ENCODE measurements at places on chromosomes 1 and 21. TPM values are rescaled to one million over a fixed set of nuclear protein-coding genes. Genes with fewer than 3 reads are reported as not detected.
A peak's percentile ranks its signal among the peaks of the same experiment; 100 is the strongest.

The ADAMTSL4 gene
- 2.7 TPM for total RNA-seq

GRCh38 chr1:101260556-101261350 lies 23.9 kb downstream of the S1PR1 start:
- DNase-seq = no peak

DNA sequence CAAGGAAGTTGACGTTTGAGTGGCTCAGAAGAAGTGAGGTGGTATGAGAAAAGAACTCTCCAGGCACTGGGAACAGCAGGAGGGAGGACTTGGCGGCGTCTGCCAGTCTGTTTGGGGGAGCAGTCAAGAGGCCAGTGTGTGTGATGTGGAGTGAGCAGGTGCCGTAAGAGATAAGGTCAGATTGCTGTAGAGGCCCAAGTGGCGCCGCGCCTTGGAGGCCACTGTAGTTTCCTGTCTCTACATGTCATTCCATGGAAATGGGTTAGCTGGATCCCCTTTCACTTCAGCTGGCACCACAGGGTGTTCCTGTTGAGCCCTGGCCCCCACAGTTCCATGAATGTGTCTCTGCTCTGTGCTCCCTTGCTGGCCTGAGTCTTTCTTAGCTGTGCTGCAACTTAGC lies 35.5 kb upstream of the PTPRF start:
- DNase-seq = no peak

The MMP23B gene
- not detected for total RNA-seq

DNA sequence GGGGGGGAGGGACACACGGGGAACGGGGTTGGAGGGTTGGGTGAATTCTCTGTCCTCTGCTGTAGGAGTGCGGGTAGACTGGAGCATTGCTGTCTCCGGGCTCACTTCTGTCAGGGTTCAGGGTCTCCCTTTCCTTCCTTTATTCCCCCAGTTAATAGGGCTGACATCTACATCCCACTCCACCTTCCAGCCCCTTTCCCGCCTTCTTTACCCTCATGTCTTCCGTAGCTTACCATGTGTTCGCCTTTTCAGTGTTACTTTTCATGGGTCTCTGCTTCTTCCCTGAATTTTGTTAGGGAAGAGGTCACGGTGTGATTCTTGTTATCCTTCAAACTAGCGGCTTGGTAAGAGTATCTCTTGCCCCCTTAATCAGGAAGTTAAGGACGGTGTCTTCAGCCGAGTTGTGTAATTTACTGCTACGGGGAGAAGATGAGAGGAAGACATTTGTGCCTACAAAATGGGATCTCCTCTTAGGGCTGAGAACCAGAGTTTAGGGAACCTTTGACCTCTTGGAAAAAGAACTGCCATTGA lies 917 bp downstream of the RAP1A start:
- peak; percentile 15 for DNase-seq

The G0S2 gene
- total RNA-seq = 8.1 TPM

GRCh38 chr1:45739137-45739536 lies 11.3 kb downstream of the IPP start:
- DNase-seq = no peak

DNA sequence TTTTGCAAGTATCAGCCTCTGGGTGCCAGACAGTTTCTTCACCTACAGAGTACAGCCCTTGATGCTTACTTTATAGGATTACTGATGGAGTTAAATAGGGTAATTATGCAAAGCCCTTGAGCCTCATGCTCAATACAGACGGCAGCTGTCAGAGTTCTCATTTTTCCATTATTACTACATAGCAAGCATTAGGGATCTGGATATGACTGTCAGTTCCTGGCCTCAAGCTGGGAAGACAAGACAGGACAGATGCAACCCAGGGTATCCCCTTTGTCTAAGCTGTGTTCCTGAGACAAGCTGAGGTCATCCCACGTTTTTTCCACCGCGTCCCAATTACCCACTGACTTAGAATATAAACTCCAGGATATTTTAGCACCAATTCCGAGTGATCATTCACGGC lies 94.4 kb downstream of the SLC35F3 start:
- DNase-seq = no peak

The MTR gene
- total RNA-seq = 10.0 TPM

The COL24A1 gene
- not detected for total RNA-seq

The OR2L8 gene
- not detected for total RNA-seq

GRCh38 chr1:14067711-14068110 lies 367.7 kb downstream of the PRDM2 start:
- no peak for DNase-seq

GRCh38 chr1:155207806-155208540 lies at the start of gene THBS3:
TSS of gene THBS3 (minus strand) at chr1:155207897. CDS start at chr1:155207876, 21 bp downstream.
- DNase-seq = no peak

The OLFML3 gene
- total RNA-seq = not detected

The TACSTD2 gene
- not detected for total RNA-seq

The ADAMTS5 gene
- 0.35 TPM for total RNA-seq

DNA sequence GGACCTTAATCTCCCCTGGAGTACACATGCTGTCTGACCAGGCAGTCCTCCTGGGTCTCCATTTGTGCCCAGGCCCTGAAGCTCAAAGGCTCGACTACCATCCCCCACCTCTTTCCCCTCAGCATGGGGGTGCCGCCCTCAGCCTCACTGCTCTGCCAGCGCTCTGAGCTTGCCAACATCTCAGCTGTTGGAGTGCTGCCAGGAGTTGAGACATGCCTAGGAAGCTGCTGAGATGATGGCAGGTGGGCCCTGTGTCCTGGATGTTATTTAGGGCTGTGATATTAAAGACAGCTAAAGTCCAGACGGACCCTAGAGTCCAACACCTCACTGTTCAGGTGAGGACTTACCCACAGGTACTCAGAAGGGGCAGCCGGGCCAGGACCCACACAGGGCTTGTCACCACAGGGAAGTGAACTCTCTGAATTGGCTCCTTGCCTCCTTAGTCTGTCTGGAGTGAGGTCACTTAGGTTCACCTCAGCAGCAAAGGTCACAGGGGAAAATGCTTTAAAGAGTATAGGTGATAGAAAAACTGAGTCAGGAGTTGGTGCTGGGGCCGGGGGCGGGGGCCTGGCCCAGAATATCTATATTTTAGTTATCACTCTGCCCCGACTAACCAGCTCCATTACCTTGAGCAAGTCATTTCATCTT lies 19.7 kb upstream of the KCNC4 start:
- DNase-seq = no peak

All from Caki2 (cell line).